Activated naive CD4-positive, alpha-beta T cell treated with Interleukin-2 at 50 U/mL for 16 hours (primary cell): ENCODE measurements at places on chromosomes 5 and 9.

DNA sequence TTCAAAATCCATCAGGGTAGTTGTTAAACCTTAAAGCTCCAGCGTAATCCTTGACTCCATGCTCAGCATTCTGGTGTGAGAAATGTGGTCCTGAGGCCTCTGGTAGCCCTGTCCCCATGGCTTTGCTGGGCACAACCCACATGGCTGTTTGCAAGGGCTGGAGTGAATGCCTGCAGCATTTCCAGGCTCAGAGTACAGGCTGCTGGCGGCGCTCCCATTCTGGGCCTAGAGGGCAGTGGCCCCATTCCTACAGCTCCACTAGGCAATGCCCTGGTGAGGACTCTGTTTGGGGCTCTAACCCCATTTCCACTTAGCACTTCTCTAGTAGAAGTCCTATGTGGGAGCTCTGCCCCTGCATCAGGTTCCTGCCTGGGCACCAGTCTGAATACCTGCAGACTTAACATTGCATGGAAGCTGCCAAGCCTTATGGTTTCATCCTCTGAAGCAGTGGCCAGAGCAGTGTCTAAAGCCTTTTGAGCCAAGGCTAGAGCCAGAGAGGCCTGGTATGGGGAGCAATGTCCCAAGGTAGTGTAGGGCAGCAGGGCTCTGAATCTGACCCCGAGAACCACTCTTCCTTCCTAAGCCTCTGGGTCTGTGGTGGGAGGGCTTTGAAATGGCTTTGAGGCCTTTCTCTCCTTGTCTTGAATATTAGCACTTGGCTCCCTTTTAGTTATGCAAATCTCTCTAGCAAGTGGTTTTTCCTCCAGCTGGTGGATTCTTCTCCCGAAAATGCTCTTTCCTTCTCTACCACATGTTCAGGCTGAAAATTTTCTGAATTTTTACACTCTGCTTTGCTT lies 5.8 kb upstream of the ALDH1A1 start:
- DNase-seq, result no peak

DNA sequence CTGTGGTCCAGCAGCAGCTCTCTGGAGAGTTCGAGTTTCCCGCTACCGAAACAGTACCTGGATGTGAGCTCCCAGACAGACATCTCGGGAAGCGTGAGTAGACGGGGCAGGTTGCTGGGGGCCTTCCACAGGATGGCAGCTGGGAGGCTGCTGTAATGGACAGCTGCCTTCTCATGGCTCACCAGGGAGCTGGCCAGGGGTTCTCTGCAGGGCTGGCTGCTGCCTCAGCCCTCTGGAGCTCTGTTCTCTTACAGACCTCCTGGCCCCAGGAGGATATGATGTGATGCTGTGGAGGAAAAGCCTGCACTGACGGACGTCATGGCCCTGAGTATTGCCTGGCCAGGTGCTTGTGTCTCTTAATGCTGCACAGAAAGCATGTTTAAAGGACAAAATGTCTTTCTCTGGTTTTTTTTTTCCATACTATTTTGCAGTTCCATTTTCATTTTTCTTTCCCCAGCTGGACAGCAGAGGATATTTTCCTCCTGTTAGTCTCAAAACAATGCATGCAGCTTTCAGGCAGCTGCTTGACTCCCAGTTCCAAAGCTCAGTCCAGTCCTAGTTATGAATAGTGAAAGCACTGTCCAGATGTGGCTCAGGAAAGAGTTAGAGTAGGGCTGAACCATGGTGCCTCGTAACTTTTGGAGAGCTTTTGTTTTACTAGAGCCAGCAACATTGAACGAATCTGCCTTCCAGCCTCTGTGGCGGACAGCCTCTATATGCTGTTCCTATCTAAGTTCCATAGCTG lies 77.5 kb upstream of the RARS1 start:
- DNase-seq, result no peak

- peak; percentile 74 for DNase-seq
Measured at GRCh38 chr9:2053883-2054845, 39.0 kb downstream of the SMARCA2 start.

- peak; percentile 8 for DNase-seq
Measured at GRCh38 chr9:121640076-121640475, 11.4 kb upstream of the DAB2IP start.

DNA sequence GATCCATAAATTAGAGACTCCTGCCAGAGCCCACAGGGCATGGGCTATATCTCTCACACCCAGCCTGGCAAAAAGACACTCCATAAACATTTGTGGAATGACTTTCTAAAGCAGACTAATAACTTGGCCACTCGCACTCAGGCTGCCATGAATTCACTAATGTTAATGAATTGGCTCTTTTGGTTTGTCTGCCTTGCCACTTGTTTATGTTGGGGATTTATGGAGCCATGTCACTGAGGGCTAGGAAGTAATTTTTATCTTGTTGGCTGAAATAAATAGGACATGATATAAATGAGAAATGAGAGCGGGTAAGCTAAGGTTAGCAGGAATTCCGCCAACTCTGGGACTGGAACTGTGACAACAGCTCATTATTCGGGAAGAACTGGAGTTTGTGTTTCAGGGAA lies 55.2 kb downstream of the DROSHA start:
- DNase-seq, result no peak

DNA sequence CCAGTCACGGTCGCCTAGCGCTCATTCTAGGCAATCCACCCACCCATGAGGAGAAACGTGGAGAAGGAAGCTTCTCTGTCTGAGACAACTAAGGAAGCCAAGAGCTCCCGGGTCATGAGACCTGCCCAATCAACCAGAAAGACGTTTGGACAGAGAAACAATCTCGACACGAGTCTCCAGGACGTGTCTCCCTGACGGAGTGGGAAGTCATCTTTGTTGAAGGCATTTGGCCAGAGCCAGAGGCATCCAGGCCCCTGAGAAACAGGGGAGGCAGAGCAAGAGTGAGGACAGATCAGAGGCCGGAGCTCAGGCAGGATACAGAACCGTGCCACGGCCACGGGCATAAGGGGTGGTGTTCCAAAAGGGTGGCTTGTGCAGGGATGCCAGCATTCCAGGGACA lies 479.0 kb downstream of the SPATA31A7 start:
- DNase-seq, result no peak

- peak; percentile 28 for DNase-seq
Measured at GRCh38 chr9:128946571-128947276, 679 bp downstream of the DOLK start.

- no peak for DNase-seq
Measured at GRCh38 chr5:76038212-76038611, 45.0 kb upstream of the SV2C start.

GRCh38 chr9:133488686-133489252 lies 9.9 kb upstream of the SLC2A6 start:
- no peak for DNase-seq

GRCh38 chr5:64557911-64558310 lies 52.1 kb downstream of the RGS7BP start:
- no peak for DNase-seq

DNA sequence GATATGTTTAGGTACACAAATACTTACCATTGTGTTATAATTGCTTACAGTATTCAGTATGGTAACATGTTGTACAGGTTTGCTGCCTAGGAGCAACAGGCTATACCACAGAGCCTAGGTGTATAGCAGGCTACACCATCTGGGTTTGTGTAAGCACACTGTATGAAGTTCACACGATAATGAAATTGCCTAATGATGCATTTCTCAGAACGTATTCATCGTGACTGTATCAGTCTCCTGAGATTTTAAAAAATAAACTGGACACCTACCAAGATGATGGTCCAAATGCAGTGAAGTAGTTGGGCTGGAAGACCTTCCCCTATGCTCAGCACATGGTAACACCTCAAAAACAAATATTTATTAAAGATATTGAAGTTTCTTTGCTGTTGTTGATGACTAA lies 103.3 kb upstream of the NFIB start:
- no peak for DNase-seq

- DNase-seq, result no peak
Measured at GRCh38 chr5:17992291-17992690, 358.0 kb downstream of the TAF11L14 start.

- DNase-seq, result no peak
Measured at GRCh38 chr5:116465411-116465810, 109.2 kb downstream of the SEMA6A start.

GRCh38 chr9:4143936-4144717 lies 155.7 kb downstream of the GLIS3 start:
- no peak for DNase-seq

GRCh38 chr5:111999286-111999685 lies 242.3 kb upstream of the NREP start:
- no peak for DNase-seq

- no peak for DNase-seq
Measured at GRCh38 chr5:162654661-162655405, 587.3 kb downstream of the GABRG2 start.

- DNase-seq, result no peak
Measured at GRCh38 chr5:154999865-155000264, 13.7 kb upstream of the KIF4B start.

GRCh38 chr9:123359546-123359945 lies 3.5 kb downstream of the CRB2 start:
- DNase-seq, result no peak

GRCh38 chr5:156386976-156387375 lies 60.0 kb downstream of the SGCD start:
- DNase-seq, result no peak

- no peak for DNase-seq
Measured at GRCh38 chr9:114559830-114560513, 27.6 kb upstream of the ATP6V1G1 start.

DNA sequence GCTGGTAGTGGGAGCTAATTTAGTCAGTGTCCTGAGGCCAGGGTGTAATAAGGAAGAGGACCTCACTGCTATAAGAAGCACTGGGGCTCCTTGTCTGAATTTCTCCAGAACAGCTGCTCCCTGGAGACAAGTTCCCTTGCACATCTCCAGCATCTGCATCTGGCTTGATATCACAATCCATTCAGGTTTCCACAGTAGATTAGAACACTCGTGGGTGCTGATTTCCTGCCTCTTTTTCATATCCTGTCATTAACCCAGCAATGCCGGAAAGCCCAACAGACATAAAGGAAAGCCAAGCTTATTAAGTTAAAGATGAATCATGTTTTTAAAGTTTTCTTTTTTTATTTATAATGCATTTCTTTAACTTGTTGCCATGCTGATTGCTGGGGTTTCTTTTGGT lies 232.3 kb upstream of the WWC1 start:
- no peak for DNase-seq

DNA sequence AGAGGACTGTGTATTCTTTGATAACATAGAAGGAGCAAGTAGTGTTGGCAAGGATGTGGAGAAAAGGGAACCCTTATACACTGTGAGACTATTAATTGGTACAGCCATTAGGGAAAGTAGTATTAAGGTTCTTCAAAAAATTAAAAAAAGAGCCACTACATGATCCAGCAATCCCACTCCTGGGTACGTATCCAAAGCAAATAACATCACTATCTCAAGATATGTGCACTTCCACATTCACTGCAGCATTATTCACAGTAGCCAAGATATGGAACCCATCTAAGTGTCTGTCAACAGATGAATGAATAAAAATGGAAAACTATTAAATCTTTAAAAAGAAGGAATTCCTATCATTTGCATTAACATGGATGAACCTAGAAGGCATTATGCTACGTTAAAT lies 693.2 kb upstream of the RIOK2 start:
- DNase-seq, result no peak

DNA sequence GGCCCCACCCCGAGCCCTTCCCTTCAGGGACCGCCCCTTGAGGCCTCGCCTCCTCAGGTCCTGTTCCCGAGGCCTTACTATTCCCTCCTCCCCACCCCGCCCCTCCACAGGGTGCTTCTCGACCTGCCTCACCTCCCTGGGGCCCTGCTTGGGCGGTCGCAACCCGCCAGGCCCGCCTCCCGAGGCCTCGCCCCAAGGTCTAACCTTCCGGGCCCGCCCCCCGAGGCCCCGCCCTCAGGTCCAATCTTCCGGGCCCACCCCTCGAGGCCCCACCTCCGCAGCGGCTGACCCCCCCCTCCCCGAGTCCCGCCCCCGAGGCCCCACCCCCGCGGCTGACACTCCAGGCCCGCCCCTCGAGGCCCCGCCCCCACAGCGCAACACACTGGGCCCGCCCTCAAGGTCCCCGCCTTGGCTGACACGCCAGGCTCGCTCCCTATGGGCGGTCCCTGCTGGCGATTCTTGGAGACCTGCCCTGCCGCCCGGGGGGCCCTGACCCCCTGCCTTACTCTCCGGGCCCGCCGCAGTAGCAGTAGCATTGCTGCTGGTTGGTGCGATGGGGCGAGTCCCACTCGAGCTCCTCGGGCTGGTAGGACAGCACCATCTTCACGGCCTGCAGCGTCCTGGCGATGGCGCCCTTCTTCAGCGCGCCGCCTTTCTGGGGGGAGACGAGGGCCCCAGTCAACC lies 8.2 kb downstream of the PHF19 start:
- DNase-seq, result peak; percentile 97

DNA sequence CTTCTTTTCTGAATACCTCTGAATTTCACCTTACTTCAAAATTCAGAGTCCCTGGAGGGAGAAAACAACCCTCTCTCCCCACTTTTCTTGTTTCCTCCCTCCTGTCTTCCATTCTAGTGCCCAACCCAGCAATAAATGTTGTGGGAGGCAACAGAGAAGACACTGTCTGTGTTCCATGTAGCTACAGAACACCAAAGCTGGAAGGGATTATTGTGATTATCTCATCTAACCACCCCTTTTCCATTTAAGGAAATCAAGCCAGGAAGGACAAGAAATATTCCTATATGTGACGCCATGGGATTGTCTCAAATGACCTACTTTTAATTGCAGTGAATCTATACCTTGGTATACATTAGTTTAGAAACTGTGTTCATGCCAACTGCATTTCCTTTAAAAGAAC lies 476.6 kb upstream of the TNC start:
- DNase-seq, result no peak

DNA sequence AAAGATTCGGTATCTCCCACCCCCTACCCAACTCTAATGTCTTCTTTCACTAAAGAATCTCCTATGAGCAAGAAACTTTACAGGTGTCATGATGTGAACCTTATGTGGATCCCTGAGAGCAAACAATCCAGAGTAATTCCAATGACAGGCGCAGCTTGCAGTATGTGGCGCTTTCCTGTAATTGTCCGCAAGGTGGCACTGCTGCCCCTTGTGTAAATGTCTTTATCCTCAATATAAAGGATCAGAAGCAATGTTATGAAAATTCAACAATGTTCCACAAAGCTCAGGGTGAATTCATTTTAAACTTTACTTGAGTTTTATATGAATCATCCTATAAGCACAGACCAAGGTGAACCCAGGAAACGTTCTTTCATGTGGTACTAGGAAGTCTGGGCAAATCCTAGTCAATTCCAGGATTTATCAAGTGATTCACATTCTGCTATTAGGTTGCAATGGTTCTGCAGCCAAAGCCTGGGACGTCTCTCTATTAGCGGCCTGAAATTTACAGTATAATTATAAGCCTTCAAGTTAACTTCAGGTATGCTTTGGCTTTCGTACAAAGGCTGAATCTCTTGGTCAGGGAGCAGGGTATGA lies 113.7 kb downstream of the TRPM6 start:
- DNase-seq, result peak; percentile 73

GRCh38 chr5:171848486-171848885 lies 62.9 kb downstream of the SMIM23 start:
- DNase-seq, result no peak

DNA sequence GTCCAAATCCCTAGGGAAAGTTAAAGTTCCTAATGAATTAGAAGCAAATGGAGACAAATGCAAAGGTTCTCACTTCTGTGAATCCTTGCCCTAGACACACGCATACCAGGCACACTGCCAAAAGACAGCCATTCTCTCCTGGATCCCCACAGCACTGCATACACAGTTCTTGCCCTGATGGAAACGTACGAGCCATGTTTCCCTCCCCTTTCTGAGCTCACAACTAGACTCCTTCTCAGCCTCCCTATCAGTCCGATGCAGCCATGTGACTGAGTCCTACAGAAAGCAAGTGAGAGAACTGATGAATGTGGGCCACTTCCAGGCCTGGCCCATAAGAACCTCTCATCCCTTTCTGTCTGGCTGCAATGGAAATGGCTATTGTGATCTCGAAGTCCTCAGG lies 92.0 kb downstream of the ZNF608 start:
- no peak for DNase-seq

GRCh38 chr9:68896486-68896885 lies 117.4 kb downstream of the PRKACG start:
- no peak for DNase-seq
